Sigmoid colon (tissue), 7 donors: ENCODE measurements at places on chromosomes 3 and 15.

- DNase-seq = peak; percentile 97
These were observed 21.4 kb downstream of the ROPN1B start for GRCh38 chr3:125990253-125990970.

GRCh38 chr3:5185093-5185673, 2.3 kb upstream of the EDEM1 start:
- no peak for DNase-seq

DNA sequence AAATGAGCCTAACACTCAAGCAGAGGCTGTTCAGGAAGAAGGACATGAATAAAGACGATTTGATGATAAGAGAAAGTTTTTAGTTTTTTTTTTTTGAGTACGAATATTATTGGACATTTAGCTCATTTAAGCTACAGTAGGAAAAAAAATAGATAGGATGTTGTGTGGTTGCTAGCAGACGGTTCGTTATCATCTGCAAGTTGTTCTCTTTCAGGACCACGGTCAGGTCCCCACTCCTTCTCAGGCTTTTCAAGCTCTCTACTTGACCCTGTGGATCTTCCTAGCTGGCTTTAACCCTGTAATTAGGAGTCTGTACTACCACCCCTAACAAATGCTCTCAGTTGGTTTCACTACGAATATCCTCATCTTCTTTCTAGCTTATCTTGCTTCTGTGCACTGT, 1.1 kb downstream of the KCNH8 start:
- no peak for DNase-seq

GRCh38 chr3:16178628-16178988, 4.1 kb downstream of the GALNT15 start:
- no peak for DNase-seq

DNA sequence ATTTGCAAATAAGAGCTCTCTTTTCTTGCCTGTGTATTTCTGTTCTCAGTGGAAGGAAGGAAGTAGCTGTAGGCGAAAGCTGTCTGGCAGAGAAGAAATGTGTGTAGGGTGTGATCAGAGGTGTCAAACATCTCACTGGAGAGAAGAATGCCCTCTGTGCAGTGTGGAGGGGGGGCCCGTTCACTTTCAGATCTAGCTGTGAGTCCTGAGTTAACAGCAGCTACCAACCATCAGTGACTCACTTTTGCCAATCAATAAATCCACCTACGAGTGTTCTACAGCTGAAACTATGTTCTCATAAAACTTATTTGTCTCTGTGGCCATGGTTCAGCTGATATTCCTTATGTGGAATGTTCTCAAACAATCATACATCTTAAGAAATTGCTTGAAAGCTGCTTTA, 103.7 kb downstream of the FRMD4B start:
- DNase-seq = no peak

- DNase-seq = no peak
These were observed 30.7 kb upstream of the TNIK start for GRCh38 chr3:171490901-171491300.

- no peak for DNase-seq
These were observed 13.9 kb downstream of the EOGT start for GRCh38 chr3:68999605-69000004.

- no peak for DNase-seq
These were observed 16.9 kb upstream of the RAB7A start for GRCh38 chr3:128709038-128709437.

GRCh38 chr3:124584552-124585391, 145.5 kb upstream of the UMPS start:
- peak; percentile 68 for DNase-seq

DNA sequence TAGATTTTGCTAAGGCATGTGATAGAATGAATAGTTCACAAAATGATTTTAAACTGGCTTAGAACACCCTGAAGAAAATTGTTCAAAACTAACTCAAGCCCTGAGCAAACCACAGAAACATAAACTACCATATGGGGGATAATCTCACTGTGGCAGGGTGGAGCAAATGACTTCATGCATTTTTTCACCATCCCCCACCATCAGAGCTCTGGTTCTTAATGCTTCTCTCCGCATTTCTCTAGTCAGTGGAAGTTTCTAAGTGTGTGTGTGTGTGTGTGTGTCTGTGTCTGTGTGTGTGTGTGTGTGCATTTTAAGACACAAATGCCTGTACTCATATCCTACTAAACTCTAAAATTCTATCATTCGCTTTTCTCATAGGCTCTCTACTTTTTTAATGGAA, 107.1 kb upstream of the PHLDB2 start:
- DNase-seq = no peak

DNA sequence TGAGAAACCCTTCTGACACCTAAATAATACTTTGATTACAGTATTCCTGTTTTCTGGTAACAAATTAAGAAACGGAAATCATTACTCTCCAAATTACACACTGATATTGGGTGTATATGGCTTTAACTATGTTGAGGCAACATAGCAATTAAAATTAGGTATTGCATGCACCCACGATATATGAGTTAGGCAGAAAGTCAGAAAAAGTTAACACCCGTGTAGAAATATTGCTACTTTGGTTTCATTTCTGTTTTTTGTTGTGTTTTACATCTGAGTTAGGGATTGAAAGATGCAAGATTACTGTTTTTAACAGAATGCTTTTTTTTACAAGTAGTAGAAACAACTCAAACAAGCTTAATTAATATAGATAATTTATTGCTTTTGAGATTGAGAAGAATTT, 327.8 kb downstream of the GBE1 start:
- DNase-seq = no peak

GRCh38 chr3:87267953-87268645, 8.3 kb downstream of the POU1F1 start:
- DNase-seq = no peak
